NCI-H1930 (cell line): ENCODE measurements at places on chromosomes 12 and 14.

GRCh38 chr14:36553656-36554260, 28.7 kb downstream of the NKX2-8 start:
- peak; percentile 20 for DNase-seq

GRCh38 chr14:95623195-95623594, 63.0 kb upstream of the TCL1B start:
- no peak for DNase-seq

DNA sequence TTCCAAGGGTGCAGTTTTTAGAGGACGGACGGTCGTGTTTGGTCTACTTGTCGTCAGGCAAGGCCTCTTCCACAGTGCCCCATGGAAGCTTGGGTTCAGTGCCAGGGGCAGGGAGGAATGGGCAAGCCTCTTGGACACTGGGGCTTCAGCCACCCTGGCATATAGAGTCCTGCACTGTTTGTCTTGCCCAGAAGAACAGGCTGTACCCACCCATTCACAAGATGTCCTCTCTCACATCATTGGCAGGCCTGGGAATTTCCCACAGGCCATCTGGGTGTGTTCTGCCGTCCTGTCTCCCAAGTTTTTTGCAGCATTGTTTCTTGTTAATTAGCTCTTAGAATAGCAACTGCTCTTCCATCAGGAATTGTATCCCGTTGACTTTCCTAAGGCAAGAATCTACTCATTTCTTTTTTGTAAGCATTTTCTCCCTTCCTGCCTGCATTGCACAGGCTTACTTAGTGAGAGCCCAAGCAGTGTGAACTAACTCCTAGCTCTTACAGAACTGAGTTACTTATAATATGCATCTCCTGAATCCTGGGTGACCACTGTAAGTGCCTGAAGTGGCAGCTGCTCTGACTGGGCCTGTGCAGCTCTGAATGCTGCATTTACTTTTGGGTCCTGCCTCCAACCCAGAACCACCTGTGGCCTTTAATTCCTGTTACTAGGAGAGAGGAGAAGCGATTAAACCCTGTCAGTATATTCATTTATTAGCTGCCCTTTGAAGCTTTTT, 149.4 kb upstream of the HIF1A start:
- DNase-seq: no peak

DNA sequence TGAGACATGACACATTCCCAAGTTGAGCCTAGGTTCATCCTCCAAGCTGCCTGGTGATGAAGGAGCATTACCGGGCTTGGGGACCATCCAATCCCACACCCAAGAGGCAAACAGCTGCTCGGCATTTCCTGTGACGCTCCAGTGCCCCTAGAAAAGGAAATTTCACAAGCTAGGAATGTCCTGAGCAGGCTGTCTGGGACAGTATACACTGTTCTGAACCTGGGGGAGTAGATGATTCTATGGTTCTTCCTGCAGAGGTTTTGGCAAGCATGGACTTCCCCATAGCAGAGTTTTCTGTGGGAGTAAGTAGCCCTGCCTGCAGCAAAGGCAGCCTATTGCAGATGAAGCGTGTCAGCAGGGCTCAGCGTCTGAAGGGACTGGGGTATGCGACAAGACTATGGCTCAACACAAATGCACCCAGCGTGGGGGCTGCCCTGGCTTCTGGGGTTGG, 47.4 kb upstream of the SRSF5 start:
- no peak for DNase-seq

DNA sequence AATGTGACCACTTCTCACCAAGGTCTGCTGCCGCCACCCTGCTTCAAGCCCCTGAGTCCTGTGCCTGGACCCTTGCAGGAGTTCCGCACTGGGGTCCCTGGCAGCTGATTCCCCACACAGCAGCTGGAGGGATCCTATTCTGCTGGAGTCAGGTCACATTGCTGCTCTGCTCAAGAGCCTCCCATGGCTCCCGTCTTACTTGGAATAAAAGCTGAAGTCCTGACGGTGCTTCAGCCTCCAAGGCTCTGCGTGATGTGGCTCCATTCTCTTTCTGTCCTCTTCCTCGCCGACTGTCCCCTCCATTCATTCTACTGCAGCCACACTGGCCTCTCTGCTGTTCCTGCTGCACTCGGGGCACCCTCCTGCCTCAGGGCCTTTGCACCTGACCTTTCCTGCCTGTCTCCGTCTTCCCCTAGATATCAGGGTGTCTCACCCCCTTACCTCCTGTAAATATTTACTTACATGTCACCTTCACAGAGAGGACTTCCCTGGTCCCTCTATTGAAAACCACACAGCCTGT, 7.6 kb upstream of the SDSL start:
- DNase-seq: no peak

DNA sequence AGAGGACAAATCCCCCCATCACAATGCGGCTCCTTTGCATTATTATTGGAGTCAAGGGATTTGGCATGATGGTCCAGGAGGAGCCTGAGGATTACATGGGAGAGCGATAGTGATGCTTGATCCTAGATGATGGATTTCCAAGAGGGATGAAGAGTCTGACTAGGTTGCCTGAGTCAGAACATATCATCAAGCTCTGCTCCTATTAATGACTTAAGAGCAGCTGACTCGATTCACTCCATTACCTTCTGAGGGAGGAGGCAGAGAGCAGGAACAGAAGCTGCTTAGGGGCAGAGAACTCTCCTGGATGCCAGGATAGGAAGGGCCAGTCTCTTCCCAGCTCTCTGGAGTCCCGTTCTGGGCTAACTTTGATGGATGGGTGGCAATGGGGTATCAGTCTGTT, 54.0 kb upstream of the CISTR start:
- DNase-seq: no peak

DNA sequence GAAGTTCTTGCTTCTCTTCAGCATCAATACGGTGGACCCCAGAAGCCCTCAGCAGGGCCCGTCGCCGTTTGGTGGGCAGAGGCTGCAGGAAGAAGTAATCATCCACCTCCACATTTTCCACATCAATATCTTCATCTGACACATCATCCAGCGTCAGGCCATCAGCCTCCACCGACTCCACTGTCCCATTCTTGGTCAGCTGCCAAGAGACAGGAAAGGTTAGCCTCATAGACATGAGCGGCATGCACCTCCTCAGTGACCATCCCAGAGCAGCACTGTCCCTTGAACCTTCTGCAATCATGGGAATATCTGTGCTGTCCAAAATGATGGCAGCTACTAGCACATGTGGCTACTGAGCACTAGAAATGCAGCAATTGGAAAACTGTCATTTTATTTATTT, 15.6 kb downstream of the CSRNP2 start:
- DNase-seq: no peak

GRCh38 chr12:27534060-27534764, 10.2 kb downstream of the PPFIBP1 start:
- DNase-seq: no peak

DNA sequence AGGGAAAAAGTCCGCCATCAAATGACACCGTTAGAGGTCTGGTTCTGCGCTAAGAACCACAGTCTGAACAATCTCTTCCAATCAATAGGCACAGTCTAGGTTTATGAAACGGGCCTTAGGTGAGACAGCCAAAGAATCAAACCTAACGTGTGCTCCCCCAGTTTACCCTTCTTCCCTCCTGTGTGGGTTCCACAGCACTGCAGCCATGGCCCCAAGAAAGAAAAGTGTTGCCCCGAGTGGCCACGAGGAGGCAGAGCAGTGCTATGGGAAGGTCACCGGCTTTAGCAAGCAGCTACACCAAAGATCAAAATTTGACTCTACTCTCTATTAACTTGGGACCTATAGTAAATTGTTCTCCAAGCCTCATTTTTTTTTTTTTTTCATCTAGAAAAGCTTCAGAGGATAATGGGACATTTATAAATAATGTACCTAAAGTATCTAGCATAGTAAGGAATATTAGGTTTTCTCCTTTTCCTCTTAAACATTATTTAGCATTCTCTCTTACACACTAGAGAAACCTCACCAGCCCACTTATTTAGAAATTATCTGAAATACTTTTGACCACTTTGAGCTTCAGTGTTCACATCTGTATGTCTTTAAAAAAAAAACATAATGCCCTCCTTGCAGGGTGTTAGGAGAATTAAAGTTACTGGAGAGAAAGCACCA, 70.2 kb upstream of the GPHB5 start:
- no peak for DNase-seq

GRCh38 chr12:46445093-46445492, 72.5 kb upstream of the SLC38A2 start:
- DNase-seq: no peak
